ENCODE measurements at places on chromosomes 3 and 15.

- DNase-seq = no peak
Observed at GRCh38 chr15:99180086-99180963, 69.1 kb downstream of the TTC23 start.

GRCh38 chr15:74053517-74053916 lies 28.8 kb downstream of the GOLGA6A start:
- no peak for DNase-seq

DNA sequence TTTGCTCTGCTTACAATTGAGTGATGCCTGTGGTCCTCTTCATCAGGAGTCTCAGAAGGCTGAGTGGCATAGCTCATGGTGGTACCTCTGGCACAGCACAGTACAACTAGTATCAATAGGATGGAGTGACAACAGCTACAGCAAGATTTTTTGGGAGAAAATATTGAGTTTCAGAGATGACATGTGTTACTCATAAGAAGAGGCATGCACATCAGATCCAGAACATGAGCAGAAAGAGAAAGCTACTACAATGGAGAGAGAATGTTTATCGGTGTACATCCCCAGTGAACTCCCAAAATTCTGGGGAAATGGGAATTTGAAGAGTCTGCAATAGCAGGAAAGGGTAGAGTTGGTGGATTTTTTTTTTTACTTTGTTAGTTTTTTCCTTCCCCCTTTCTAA lies 130.5 kb upstream of the MB21D2 start:
- no peak for DNase-seq

DNA sequence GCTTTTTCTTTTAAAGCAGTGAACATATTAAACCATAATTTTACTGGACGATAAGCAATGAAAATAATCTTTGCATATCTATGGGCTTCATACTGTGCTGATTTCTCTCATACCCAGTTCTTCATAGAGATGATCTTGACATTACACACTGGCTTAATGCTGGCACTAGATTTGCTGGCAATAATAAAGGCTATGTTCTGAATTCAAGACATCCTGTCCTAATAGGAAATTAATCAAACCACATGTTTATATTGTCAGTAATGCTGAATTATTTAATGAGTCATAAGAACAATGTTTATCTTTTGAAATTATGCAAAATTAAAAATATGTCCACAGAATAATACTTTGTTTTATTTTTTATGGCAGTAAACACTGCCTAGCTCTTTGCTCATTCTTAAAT lies 643.2 kb downstream of the OTOL1 start:
- no peak for DNase-seq

DNA sequence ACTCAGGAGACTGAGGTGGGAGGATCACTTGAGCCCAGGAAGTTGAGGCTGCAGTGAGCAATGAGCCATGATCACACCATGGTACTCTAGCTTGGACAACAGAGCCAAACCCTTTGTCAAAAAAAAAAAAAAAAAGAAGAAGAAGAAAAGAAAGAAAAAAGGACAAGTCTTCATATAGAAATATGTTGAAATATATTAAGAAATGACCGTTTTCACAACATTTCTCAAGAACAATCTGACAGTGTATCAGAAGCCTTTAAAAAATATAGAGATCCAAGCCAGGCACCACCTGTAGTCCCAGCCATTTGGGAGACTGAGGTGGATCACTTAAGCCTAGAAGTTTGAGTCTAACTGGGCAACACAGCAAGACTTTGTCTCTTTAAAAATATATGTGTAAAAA lies 29.5 kb upstream of the SEMA4B start:
- DNase-seq = no peak

DNA sequence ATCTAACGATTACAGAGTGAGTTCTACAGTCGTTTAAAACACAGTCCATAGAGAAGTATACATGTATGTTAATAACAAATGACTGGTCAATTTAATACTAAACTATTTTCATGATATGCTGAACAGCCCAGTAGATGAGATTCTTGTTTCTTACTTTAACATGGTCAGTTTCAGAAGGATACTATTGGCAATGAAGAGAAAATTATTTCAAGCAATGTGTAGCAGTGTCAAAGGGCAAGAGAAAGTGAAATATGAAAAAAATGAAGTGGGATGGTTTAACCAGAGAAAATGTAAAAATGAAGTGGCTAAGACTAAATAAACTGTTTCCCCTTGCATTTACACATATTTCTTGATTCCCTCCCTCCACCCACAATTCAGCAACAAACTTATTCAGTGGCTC lies 192.1 kb upstream of the TTC14 start:
- DNase-seq = no peak

- no peak for DNase-seq
Observed at GRCh38 chr15:75215107-75216004, 13.7 kb downstream of the C15orf39 start.

- no peak for DNase-seq
Observed at GRCh38 chr3:16148213-16148612, 26.3 kb upstream of the GALNT15 start.

DNA sequence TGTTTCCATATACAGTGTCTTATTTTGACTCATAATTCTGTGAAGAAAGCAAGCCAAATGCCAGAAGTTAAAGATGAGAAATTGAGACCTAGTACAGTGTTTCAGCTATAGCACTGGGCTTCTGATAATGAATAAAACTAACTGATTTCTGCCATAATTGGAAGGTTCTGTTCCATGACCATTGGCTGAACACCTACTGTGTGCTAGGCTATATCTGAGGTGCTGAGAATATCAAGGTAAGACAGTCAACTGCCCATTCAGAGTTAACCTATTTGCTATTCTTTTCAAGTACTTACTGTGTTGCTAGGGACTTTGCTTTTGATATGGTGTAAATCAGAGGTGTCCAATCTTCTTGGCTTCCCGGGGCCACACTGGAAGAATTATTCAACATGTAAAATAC lies 73.4 kb downstream of the LHFPL4 start:
- no peak for DNase-seq

GRCh38 chr3:66342717-66343356 lies 122.0 kb downstream of the SLC25A26 start:
- DNase-seq = no peak
